ENCODE measurements at places on chromosomes 1 and 21.
A peak's percentile ranks its signal among the peaks of the same experiment; 100 is the strongest.

- no peak for DNase-seq
Observed at GRCh38 chr1:45516465-45516864, 5.2 kb downstream of the PRDX1 start.

DNA sequence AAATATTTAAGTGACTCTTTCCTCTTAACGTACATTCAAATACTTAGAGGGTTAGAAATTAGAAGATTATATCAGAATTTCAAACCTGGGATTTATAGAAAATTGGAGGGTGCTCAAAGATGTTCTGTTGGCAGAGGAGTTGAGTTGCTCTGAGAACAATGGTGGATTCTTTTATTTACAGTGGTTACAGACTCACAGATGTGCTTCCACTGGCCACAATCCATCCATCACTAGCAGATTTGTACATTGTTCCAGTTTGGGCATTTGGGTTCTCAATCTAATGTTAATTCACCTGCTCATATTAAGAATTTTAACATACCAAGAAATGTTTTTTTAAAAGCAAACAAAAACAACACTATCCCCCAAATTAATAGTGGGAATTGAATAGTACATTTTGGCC lies 23.5 kb downstream of the DNAJC6 start:
- DNase-seq = no peak

- peak; percentile 61 for DNase-seq
Observed at GRCh38 chr1:168637350-168637991, 61.1 kb downstream of the XCL1 start.

DNA sequence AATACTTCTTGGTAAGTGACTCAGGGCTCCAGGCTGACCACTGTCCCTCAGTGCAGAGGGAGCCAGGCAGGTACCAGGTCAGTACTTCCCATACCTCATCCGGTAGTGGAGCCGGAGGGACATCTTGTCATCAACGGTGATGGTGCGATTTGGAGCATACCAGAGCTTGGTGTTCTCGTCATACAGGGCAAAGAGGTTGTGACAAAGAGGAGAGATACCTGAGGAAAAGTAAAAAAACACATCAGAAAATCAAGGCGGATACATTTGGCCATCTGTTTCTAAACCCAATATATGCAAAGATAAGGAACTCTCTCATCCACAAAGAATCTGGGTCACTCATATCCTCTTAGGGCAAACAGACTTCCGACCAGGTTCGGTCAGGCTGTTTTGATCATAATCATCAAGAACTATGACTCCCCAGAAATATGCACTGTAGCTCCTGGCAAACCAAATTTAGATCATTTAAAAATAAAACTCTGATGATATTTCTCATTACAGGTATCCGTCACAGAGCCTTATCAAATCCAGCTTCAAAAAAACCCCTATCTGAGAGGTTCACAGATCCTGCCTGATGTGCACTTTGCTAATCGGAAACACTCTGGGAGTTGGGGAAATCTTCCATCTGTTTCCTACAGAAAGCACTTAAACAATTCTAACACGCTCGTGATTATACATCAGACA lies 87.3 kb downstream of the JAK1 start:
- no peak for DNase-seq

GRCh38 chr1:119318466-119319309 lies 49.9 kb upstream of the HAO2 start:
- no peak for DNase-seq
